ENCODE measurements at places on chromosomes 4 and X.

GRCh38 chr4:81634165-81634564 lies 162.5 kb upstream of the RASGEF1B start:
- DNase-seq = no peak

DNA sequence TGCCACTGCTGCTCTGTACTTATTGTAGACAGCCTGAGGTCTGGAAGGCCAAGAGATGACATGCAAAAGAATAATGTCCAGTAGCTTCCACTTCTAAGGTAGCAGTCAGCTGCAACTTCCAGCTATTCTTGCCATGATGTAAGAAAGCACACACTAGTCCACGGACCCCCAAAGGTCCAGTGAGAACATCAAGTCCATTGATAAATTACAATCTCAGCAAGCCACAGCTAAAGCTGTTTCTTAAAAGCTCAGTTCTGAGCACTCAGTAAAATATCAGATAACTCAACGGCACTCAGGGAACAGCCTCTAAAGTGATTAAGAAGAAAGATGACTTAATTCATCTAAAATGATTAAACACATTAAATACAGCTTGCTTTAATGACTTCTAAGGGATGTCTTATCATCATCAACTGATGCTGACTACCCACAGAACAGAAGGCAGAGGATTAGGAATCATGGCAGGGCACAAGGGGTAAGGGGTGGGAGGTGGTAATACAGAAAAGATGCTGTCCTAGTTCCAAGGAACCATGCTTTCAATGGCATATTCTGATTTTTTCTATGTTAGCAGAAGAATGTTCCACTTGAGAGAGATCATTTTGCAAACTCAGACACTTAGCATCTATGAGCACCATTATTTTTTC lies 99.1 kb upstream of the CBR4 start:
- no peak for DNase-seq

DNA sequence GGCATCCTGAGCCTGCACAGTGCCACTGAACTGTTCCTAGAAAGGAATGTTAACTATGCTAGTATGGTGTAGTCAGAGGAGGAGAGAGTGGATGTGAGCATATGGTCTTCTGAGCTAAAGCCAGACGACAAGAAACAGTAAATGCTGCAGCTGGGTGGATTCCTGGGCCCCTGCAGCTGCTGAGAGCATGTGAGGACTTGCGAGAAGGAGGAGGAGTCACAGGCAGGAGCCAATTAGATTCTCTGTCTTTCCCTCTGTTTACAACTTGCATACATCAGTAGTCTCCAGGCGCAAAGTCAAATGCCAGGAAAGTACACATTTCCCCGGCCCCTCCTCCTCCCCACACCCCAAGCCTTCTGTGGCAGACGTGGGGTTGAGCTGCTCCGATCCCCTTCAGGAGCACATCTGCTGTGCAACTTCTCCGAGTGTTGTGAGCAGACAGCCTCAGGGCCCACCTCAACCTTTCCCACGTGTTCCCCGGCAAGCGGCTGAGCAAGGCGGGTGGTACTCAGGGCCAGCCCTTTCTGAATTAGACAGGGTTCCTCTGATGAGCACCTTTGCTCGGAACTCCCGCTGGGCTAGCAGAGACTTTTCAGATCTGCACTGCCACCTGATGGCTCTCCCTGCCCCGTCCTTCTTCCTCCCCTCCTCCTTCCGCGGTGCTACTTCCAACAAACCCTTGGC lies 108.7 kb upstream of the ATP6AP2 start:
- peak; percentile 82 for DNase-seq

GRCh38 chr4:24372341-24372740 lies 212.0 kb downstream of the DHX15 start:
- no peak for DNase-seq

DNA sequence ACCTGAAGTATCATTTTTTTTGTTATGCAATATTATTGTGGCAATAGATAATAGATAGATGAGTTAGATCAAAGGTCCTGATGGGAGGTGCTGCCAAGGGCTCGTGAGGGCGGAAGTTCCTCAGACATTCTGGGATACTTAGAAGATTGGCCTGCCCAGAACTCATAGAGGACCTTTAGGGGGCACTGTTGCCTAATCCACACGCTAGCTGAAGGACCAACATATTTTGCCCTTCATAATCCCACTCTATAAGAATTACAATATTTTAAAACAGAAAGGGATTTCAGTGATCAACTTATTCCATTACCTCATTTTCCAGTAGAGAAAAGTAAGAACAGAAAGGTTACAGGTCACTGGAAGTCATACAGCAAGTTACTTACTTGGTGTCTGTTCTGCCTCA lies 22.9 kb upstream of the COX7B2 start:
- peak; percentile 30 for DNase-seq

DNA sequence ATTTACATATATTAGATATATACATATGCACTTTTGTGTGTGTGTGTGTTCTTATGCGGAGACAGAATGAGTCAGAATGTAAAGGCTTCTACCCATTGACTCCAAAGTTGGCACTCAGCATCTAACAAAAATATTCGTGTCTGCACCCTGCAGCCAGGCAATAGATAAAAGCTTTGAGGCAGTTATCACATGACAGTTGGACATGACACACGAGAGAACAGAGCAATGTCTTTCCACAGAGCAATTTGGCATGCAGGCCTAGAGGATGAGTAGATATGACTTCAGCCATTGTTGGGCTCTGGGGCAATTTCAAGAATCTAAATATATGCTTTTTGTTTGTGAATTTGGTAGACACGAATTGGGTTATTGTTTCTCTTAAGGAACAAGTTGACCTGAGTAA lies 391.2 kb downstream of the SLITRK2 start:
- no peak for DNase-seq

GRCh38 chr4:25654031-25654970 lies 1.4 kb upstream of the SLC34A2 start:
- peak; percentile 13 for DNase-seq

- DNase-seq = no peak
Measured at GRCh38 chr4:153450544-153450917, 15.6 kb upstream of the TMEM131L start.

All from eye (tissue), 1 donor.